ENCODE measurements at places on chromosomes 4 and X.

GRCh38 chrX:47191331-47191730 lies 2.3 kb upstream of the UBA1 start:
- DNase-seq: peak; percentile 19

DNA sequence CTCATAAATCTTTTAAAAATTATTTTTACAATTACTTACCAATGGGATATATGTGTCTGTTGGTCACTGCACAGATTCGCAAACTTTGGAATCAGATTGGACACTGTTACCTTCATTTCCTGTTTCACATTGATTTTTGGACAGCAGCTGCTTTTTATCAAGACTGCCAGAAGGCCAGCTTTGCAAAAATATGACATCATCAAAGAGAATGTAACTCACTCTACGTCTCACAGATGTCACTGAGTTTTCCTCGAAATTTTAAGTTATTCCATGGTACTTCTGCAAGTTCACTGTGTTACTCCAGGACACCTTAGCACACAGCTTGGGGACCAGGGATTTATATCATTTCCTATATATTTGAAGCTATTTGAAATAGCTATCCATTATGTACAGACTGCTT lies 31.8 kb upstream of the MAGEB2 start:
- no peak for DNase-seq

DNA sequence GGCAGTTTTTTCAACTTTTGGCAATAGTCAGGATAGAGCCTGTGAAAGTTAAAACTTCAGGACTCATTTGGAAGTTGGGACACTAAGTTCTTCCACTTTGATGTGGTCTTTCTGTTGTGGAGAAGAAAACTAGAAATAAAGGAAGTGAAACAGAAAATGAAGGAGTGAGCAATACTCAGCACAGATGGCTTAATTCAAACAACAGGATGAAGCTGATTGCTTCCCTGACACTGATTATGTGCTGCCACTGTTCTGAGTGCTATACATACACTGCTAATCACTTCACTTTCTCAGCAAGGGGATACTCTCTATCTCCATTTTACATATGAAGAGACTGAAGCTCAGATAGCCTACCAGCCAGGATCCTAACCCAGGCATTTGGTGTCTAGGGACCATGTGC lies 235.1 kb upstream of the CPEB2 start:
- peak; percentile 31 for DNase-seq

DNA sequence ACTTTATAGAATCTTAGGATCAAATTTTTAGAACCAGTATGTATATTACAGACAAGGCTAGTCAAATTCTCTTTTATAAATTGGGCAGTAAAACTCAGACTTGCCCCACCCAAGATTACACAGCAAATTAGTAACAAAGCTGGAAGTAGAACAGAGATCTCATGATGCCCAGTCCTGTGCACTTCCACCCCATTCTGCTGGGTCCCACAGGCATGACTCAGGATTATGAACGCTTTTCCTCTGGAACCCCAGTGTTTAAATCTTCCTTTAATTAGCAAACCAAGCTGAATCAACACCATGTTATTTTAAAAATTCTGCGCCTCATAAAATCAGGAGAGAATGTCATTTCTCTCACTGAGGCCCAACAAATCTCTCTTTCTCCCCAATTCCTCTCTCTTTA lies 1.5 kb upstream of the IL13RA2 start:
- no peak for DNase-seq

DNA sequence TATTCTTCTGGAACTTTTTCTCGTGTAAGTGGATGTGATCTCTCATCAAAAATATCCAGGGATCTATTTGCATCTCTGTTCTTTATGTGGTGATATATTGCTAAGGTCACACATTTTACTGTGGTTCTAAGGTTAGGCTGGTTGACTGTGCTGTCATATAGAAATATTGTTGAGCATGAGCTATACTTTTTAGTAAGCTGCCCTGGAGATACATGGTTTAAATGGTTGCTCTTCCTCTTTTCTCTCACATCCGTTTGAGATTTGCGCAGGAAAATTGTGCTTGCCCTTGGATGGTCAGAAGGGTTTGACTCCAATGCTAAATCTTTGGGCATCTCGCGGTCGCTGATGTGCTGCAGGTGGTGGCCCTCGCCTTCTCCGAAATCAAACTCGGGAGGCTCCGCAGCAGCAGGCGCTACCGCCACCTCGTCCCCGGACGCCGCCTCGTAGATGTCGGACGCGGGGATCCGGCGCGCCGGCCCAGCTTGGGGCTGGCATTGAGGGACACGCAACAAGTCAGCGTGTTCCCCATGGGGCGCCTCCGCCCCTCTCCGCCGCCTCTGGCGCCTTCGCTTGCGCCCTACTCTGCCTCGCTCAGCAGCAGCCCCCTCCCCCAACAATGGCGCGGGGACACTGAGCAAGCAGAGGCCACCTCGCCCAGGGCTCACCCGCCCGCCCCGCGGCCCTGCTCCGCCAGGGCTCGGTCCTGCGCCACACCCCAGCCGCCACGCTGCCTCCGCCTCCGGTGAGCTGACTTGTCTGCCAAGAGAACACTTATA lies 154.5 kb downstream of the MSN start:
- peak; percentile 16 for DNase-seq

GRCh38 chr4:56185901-56186300 lies 201.4 kb downstream of the AASDH start:
- DNase-seq: no peak

- no peak for DNase-seq
Observed at GRCh38 chrX:42175843-42176242, 252.5 kb upstream of the CASK start.

DNA sequence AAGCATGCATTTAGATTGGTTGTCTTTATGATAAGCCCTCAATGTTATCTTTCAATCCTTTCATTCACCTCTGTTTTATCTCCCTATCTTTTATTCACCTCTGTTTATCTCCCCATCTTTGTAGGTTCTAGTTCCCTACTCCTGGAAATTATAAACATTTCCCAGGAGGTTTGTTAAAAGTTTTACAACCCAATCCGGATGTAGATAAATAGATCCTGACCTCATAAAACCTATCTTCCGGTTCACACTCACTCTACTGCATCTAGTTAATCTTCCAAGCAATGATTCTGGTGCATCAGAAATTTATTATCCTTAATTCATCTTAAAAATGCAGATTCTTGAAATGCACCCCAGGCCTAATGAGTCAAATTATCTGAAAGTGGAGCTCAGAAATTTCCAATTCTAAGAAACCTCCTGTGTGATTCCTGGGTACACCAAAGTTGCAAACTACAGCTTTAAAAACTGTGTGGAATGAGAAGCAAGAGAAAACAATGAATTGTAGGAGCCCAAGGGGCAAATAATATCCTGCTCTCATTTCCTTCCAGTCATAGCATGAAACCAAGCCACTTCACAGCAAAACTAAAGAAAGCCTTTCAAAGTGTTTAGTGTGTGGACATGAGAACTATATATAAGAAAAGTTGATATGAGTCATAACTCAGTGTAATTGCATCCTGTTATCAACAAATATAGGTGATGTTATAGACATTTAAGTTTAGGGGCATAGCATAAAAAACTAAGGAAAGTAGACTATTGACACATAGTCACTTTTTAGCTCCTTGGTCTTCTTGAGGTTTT lies 51.1 kb upstream of the UGT8 start:
- DNase-seq: no peak

- DNase-seq: no peak
Observed at GRCh38 chrX:120768681-120769080, 107.0 kb downstream of the CT47B1 start.

- DNase-seq: no peak
Observed at GRCh38 chr4:117784266-117784665, 250.0 kb upstream of the NDST3 start.

DNA sequence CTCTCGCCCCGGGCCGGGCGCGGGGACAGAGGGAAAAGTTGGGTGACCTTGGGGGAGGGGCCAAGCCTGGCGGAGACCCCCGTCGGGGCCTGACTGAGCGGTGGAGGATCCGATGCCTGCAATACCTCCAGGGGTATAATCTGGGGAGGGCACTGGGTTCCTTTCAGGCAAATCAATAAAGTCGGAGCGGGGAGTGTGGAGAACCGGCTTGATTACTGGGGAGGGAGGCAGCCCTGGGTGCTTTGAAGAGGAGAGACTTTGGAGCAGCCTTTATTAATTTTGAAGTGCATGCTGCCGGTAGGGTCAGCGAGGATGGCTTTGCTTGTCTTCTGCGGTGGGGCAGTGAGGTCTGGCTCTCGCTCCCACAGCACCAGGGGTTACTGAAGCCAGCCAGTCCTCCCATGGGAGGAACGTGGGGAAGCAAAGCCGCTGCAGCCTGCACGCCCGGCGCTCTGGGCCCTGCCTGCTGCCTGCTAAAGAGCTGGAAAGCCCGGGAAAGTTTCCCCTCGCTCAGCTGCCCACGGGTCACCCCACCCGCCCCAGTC lies 403 bp upstream of the LGI2 start:
- DNase-seq: peak; percentile 84

DNA sequence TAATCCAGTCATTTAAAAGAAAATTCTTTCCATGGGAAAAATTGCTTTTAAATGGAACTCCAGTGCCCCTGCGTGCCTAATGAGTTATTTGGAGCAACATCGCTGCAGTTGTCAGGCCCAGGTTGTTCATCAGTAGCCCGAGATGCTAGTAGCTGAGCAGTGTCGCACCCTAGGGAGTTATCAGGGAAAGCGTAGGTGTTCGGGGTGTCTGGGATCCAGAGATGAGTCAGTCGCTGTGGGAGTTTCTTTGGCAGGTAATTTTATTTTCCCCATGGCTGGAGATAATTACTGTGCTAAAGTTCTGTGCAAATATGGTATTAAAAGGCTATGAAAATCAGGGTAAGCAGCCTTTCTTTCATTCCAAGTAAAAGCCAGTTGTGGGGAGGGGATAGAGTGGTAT lies 49.4 kb downstream of the ANXA3 start:
- DNase-seq: no peak

DNA sequence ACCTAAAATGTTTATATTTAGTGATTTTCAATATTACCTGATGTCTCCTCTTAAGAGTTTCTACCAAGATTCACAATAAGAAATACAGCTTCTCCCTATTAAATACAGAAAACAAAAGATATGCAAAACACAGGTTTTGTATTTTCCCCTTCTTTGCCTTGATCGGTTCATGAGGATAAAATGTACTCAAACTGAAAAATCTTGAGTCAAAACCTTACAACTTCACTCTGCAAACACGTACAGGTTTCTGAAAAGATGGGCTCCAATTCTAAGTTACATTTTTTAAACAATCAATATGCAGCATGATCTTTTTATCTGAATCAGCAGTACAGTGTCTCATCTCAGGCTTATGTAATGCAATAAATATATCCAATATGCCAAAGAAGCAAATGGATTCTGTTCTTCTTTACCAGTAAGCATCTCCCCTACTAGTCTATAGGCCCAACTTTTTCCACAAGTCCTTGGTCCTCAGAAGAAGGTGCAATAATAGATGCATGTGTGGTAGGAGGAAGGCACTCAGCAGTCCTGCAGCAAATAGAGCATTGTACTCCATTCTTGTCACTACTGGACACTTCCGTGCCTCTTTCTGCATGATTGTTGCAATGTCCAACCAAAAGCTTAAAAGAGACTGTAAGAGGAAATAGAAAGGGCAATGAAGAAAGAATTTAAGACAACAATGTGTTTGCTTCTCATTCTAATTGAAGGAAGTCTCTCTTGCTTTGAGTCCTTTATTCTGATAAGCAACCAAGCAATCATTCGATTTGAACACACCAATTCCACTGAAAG lies 3.2 kb downstream of the MAPK10 start:
- no peak for DNase-seq
